Activated naive CD8-positive, alpha-beta T cell treated with anti-CD3 and anti-CD28 coated beads, Interleukin-2, amount 10 ng/mL, durations not matched to agents 7 days and 5 days (primary cell): ENCODE measurements at places on chromosomes 3 and 15. TPM values are rescaled to one million over a fixed set of nuclear protein-coding genes. Genes with fewer than 3 reads are reported as not detected.
A peak's percentile ranks its signal among the peaks of the same experiment; 100 is the strongest.

- DNase-seq, result no peak
These were observed 3.9 kb upstream of the TLE3 start for GRCh38 chr15:70101459-70102113.

DNA sequence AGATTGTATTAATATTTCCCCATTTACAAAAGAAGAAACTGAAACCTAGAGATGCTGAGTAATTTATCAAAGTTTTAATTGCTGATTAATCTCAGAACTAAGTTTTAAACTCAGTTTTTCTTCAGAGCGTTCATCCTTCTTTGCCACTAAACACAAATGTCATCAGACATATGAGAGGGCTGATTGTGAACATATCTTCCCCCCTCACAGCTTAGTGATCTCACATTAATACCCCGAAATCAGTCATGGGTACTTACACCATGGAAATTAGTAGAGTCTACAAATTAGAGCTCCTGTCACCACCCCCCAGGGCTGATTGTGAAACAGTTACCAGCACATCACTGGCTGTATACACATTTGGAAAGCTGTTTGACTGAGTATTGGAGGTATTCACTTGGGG, 189.3 kb upstream of the SGO1 start:
- DNase-seq, result no peak

DNA sequence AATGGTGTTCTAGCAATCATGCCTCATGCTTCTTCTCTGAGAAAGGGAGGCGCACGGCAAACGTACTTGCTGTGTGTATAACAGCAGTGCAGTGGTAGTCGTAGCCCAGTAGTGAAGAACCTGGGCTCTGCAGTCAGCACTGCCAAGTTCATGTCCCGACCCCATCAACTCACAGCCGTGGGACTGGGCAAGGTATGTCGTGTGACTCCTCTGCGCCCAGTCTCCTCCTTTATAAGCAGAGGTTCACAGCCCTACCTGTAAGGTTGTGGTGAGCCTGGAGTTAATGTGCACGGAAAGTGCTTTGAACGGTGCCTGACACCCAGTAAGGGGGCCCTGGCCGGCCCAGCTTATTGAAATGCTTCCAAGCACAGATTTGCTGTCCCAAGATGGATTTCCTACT, 26.6 kb downstream of the EHD4 start:
- DNase-seq, result no peak

The P2RY1 gene
- 0.28 TPM for total RNA-seq

The DLEC1 gene
- total RNA-seq, result 3.7 TPM

GRCh38 chr15:96416934-96417759, 86.6 kb downstream of the NR2F2 start:
- DNase-seq, result peak; percentile 29

The EXD1 gene
- not detected for total RNA-seq

The SPESP1 gene
- 0.50 TPM for total RNA-seq

The CLDN16 gene
- not detected for total RNA-seq

GRCh38 chr3:15264486-15264885, 58.4 kb downstream of the CAPN7 start:
- no peak for DNase-seq

- no peak for DNase-seq
These were observed 936 bp downstream of the ZXDC start for GRCh38 chr3:126474498-126475412.

DNA sequence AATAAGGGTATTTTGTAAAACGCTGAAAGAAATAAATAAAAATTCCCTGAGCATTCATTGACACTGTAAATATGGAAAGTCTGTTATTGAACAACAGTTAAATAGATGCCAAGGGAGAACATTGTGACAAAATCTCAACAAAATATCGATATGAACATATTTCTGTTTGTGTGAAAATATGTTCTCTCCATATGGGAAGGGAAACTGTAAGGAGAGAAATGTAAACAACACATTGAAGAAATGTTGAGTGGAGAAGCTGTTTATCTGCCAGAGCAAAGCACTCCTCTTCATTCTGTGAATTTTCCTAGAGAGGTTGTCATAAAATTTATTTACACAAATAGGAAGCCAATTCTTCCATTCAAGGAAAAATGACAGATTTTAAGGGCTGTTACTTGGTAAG, 57.1 kb upstream of the EOMES start:
- DNase-seq, result no peak

GRCh38 chr15:51888593-51889195, 59.2 kb downstream of the TMOD3 start:
- DNase-seq, result no peak

The NPAP1 gene
- not detected for total RNA-seq

The PARP15 gene
- total RNA-seq, result 52.8 TPM

DNA sequence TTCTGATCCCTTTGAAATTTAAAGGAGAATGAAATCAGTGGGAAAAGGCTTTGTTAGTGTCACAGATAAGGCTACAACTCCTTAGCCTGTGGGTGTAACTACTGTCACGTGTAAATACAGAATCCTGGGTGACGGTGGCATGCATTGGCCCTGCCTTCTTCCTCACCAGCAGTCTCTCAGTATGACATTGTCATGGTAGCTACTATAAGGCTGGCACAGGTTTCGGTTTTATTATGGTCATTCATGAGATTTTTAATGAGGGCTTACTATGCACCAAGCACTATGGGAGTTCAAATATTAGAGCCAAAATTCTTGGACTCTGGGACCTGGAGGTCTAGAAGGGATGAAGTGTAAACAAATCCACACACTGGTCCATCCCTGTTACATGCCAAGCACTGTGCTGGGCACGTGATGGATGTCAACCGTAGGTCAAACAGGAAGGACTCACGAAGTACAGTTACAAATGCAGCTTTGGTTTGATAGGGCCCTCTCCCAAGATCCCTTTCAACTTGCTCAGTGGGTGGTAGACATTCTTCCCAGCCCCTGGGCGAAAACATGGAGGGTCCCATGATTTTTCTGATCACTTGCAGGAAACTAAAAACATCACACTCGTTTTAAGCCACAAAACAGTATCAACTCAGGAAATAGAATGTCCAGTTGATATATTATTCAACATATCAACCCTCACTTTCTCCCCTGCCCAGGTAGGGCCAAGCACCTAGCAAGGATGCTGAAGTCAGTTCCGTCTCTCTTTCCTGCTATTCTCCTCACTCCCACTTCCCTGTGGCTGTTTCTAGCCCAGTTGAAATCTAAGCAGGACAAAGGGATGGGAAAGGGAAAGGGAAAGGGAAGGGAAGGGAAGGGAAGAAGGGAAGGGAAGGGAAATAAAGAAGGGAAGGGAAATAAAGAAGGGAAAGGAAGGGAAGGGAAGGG, 25.3 kb downstream of the BFSP2 start:
- DNase-seq, result no peak

DNA sequence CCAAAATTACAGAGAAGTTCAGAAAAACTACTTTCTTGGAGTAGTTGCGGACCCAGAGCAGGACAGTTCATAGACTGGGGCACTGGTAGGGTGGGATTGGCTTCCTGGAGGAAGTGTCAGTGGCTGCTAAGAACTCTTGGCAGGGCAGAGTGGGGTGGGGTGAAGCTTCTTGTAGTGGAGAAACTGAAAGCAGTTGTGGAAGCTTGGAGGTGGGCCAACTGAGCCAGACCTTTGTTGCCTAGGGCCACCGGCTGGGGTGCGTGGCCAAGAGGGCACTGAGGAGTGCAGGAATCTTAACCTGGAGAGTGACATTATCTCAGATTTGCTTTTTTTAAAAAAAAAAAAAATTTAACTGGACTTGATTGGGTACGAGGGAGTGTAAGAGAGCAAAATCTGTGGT, 3.1 kb downstream of the KAT2B start:
- DNase-seq, result peak; percentile 57

- no peak for DNase-seq
These were observed 74.3 kb downstream of the SIDT1 start for GRCh38 chr3:113606539-113607218.

The MASP1 gene
- not detected for total RNA-seq

DNA sequence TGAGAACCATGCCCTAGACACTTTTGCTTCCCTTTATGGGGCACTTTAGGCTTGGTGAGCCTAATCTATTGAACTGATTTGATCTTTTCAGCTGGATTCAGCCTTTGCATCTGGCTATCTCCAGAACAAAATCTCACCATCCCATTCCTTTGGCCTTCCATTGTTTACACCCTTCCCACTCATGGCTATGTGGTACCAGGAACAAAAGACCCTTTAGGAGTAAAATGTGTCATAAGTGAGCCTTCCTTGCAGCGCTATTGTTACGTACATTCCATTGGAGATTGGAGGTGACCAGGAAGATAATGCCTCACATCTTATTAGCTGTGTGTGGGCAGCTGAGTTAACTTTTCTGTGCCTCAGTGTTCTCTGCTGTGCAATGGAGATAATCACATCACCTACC, 188.4 kb downstream of the SATB1 start:
- DNase-seq, result no peak

GRCh38 chr15:59678620-59679019, 10.5 kb downstream of the BNIP2 start:
- no peak for DNase-seq

- DNase-seq, result peak; percentile 52
These were observed 67.1 kb upstream of the MCTP2 start for GRCh38 chr15:94164202-94164807.

DNA sequence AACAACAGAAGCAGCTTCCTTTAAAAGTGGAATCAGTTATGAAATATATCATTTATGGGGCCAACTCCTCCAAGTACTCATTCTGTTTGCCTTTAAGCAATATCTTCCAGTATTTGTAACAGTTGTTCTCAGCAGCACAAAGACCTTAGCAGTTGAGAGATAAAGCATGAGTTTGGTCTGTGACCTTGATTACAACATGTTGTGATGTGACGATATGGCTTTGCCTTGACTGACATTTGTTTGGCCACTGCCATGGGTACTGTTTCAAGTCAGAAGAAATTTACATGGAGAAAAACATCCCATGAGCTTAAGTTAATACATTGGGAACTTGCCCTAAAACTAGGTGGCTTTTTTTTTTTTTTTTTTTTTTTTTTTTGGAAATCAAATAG, 175.1 kb upstream of the KBTBD8 start:
- no peak for DNase-seq

The CCNB2 gene
- 75.9 TPM for total RNA-seq

The ERC2 gene
- total RNA-seq, result not detected

- no peak for DNase-seq
These were observed 101.5 kb downstream of the FBXL22 start for GRCh38 chr15:63698692-63699091.

- DNase-seq, result no peak
These were observed 20.7 kb upstream of the PRR23E start for GRCh38 chr3:127172211-127172610.

The WDR49 gene
- total RNA-seq, result not detected

DNA sequence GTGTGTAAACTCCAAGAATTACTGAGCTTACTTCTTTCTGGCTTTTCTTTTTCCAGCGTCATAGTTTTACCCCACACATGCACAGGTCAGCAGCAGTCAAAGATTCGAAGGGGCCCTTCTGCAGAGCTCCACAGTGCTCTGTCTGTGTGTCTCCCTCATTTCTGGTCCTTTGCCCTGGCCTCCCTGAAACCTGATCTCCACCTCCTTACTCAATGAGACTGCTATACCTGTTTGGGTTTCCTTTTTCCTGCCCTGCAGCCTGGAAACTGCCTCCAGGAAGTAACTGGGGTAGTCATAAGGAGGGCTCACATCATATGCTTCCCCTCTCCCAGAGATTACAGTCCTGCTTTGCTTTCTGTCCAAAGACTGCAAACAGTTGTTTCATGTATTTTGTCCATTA, 82.8 kb upstream of the TNIK start:
- no peak for DNase-seq

DNA sequence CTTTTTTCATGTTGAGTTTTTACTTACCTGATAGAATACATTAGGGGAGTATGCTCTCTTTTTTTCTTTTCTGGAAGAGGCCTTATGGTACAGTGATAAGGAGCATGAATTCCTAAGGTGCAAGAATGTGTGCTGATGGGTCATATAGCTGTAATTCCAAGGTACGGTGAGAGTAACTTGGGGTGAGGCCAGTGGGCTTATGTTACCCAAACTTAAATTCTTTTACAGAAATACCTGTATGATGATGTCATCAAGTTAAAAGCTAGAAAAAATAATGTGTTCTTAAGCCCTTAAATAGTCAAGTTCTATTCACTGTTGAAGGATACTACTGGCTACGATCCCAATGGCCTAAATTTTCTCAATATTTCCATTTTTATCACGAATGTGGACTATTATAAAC, 111.2 kb downstream of the GMPS start:
- DNase-seq, result no peak

DNA sequence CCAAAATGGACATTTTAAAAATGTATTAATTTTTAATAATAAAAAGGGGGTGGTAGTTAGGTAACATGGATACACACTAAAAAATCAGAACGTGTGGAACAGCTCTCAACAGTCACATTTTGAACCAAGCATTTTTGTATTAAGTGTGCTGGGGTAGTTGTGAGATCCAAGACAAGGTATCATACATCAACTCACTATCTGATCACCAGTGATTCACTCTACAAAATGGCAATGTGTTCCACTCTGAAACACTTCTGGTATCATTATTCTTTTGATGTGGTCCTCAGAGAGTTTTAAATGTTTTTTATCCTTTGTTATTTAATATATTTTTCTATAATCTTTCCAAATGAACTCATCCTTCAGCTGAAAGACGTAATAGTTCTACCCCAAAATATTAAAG, 5.4 kb downstream of the HACL1 start:
- DNase-seq, result no peak

DNA sequence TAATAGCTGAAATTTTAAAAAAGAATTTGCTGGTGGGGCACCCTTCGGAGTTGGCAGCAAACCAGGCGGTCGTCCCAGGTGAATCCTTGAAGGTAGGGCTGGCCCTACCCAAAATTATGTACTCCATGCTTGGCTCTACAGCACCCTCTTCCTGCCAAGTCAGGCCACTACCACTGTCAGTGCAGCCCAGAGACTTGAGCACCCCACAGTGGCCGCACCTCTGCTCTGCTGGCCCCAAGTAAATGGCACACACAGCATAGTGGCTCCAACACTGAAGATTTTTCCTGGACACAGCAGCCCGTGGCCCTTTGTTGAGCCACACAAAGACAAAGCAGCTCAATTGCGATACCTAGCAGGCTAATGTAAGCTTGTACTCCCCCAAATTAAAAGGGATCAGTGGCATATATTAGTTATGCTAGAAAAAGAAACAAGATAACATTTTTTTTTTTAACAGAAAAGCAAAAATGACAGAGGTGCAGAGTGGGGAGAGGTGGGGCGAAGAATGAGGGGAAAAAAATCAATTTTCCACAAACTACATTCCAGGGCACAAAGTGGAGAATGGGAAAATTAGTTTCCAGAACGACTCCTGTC, 250.5 kb downstream of the UACA start:
- peak; percentile 69 for DNase-seq

The EFHB gene
- total RNA-seq, result 0.17 TPM

- DNase-seq, result no peak
These were observed 29.5 kb upstream of the CCDC54 start for GRCh38 chr3:107347751-107348150.
